ENCODE measurements at places on chromosomes 4 and X.

DNA sequence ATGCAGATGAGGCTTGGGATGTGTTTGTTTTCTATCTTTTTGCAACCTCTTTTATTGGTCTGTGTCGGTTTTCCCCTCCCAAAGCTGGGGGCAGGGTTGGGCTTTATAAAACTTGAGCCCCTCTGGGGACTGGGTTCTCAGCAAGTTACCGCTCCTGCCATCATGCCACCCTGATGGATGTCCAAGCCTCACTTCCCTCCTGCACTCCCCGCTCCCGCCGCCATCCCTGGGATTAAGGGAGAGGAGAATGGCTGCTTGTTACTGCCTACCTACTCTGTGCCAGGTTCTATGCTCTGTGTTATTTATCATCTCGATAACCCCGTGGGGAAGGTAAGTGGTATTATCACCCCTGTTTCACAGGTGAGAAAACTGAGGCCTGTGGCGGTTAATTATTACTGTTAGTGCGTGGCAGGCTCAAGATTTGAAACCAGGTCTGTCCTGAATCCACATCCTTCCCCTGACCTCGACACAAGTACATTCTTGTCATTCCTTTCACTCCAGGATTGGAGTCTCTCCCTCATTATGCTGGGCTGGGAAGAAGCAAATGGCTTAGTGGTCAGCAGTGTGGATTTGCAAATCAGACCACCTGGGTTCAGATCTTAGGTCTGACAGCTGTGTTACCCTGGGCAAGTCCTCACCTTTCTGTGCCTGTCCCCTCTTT is 4.5 kb downstream of the UBA1 start:
- DNase-seq: no peak

GRCh38 chr4:40192114-40193015 is 4.5 kb upstream of the RHOH start:
- DNase-seq: no peak

GRCh38 chr4:6891436-6892170 is 18.0 kb upstream of the TBC1D14 start:
- no peak for DNase-seq

- DNase-seq: no peak
These were observed 455.7 kb downstream of the BCOR start for GRCh38 chrX:39642071-39642470.

DNA sequence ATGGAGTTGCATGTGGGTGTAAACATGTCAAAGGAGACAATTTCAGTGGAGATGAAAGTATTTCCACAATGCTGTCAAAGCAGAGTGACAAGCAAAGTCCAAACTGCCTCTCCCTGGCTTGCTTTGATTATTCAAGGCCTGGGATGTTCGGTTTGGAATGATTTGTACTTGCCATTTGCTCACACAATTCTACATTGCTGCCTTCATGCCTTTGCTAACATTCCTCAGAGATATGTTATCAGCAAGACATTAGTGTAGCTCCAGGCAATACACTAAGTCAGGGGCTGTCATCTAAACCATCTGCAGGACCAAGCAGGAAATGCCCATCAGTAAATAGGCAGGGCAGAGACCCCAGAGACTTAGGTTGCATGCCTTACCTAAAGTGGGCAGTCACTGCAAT is 79.6 kb upstream of the C1QTNF7 start:
- no peak for DNase-seq

DNA sequence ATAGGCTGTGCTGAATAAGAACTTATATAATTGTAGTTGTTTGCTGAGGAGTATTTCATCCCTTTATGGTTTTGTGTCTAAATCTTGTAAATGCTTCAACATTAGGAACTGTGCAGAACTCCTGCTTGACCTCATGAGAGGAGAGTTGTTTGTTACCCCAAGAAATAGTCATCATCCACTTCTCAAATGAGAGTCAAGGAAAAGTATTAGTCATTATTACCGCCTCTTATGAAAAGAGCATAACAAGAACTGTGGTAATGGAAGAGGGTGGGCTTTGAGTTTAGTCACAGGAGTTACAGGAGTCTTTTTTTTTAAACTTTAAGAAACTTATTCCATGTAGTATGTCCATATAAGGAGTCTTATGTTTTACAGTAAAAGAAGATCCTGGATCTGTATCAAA is 132.9 kb downstream of the RAP1GDS1 start:
- no peak for DNase-seq

DNA sequence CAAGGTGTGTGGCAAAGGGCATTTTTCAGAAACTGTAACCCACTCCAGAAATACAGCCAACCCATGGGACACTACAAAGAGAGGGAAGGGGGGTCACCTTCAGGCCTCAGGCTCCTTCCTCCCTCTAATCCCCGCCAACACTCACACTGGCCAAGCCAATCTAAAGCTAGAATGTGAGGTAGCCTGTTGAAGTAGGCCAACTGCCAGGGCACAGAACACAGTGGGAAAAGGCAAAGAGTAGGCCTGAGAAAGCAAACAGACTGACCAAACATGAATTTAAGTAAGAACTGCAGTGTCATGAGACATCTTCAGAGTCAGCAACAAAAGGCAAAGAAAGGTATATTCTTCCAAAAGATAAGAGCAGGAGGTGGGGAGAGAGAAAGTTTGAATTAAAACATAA is 289.0 kb downstream of the HNRNPD start:
- DNase-seq: no peak
